ENCODE measurements at places on chromosomes 12 and 14. TPM values are rescaled to one million over a fixed set of nuclear protein-coding genes. Genes with fewer than 3 reads are reported as not detected.

The SLC5A8 gene
- not detected for total RNA-seq

The SALL2 gene
- total RNA-seq: 15.0 TPM

The CACNA2D4 gene
- 0.82 TPM for total RNA-seq

The FOXN4 gene
- 0.23 TPM for total RNA-seq

The KRT73 gene
- not detected for total RNA-seq

The AQP6 gene
- total RNA-seq: 0.32 TPM

The APOF gene
- total RNA-seq: 0.30 TPM
